ENCODE measurements at places on chromosomes 3 and 15. TPM values are rescaled to one million over a fixed set of nuclear protein-coding genes. Genes with fewer than 3 reads are reported as not detected.

ZNF774 gene
- polyA plus RNA-seq, result 0.80 TPM

C2CD4B gene
- 0.29 TPM for polyA plus RNA-seq

FANCD2OS gene
- not detected for polyA plus RNA-seq

STX19 gene
- polyA plus RNA-seq, result 14.4 TPM

SEMA6D gene
- polyA plus RNA-seq, result 0.40 TPM

COLQ gene
- polyA plus RNA-seq, result 0.65 TPM

NBEAL2 gene
- 211 TPM for polyA plus RNA-seq

All from esophagus (tissue), 2 donors.